ENCODE measurements at places on chromosomes 2 and 18. TPM values are rescaled to one million over a fixed set of nuclear protein-coding genes. Genes with fewer than 3 reads are reported as not detected.

Gene PLEK
- total RNA-seq, result not detected

Gene KLHL29
- total RNA-seq, result 6.2 TPM

Gene ITGB6
- not detected for total RNA-seq

Gene C2orf78
- not detected for total RNA-seq

Gene DNAH6
- 0.04 TPM for total RNA-seq

Gene FBXO41
- total RNA-seq, result 3.7 TPM

Gene CCDC68
- 0.10 TPM for total RNA-seq

Gene UGT1A3
- not detected for total RNA-seq

Gene FOXI3
- 1.7 TPM for total RNA-seq

DNA sequence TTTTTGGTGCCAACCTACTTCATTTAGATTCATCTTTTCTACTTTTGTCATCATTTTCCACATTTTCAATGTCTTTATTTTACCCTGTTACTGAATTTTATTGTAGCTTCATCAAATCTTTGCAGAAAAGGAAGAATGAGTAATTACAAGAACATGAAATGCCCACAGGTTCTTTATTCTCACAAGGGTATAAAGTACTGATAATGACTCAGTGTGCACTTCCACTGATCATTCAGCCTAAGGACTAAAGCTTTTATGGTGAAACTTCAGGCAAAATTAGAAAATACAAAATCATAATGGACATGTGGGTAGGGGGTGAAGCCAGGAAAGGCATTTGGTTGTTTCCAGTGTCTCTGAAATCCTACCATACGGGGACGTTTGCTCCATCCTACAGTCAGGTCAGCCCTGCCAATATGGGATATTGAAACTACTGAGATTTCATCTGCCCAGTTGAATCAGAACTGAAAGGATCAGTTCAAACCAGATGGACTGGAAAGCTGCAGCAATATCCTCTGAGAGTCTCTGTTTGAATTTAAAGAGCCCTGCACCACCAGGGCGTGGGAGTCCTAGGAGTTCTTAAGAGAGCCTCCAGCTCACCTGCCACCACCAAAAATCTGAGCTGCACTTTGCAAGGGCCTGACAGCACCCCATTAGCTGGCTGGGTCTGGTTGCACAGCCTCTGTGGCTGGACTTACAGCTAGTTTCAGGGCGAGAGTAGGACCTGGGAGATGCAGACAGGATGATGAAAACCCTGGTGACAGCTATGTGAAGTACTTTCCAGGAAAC lies 390.4 kb downstream of the CMPK2 start:
- DNase-seq, result no peak

DNA sequence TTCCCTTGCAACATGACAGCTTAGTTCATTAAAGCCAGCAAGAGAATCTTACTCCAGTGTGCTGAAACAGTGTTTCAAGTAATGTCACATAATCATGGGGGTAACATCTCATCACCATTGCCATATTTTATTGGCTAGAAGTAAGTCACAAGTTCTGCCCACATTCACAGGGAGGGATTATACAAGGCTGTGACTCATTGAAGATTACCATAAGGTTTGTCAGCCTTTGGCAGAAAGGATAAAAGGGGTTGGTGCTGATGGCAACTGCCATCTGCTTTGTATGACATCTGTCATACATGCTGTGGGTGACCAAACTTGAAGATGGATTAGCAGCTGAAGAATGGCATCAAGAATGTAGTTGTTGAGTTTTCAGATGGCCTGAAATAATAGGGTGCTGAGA lies 61.2 kb downstream of the KCNE4 start:
- no peak for DNase-seq

DNA sequence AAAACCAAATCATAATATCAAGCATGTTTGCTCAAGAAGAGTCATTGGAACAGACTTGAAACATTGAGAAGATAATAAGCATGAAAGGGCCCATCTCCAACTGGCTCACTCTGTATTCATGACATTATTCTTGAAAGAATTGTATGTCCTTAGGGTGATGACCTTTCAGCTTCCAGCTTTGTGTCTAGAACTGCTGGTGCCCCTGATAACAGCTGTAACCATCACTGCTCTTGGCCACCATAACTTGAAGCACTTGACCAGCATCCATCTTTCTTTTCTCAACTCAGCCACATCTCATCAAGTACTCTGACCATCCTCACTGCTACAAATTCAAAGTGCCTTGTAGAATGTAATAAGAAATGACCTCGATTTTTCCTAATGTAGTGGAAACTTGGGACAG lies 289.9 kb downstream of the SLC8A1 start:
- DNase-seq, result no peak

- no peak for DNase-seq
Observed at GRCh38 chr18:46013484-46014189, 46.5 kb upstream of the EPG5 start.

GRCh38 chr2:104473546-104473945 lies 380.4 kb upstream of the POU3F3 start:
- DNase-seq, result no peak

DNA sequence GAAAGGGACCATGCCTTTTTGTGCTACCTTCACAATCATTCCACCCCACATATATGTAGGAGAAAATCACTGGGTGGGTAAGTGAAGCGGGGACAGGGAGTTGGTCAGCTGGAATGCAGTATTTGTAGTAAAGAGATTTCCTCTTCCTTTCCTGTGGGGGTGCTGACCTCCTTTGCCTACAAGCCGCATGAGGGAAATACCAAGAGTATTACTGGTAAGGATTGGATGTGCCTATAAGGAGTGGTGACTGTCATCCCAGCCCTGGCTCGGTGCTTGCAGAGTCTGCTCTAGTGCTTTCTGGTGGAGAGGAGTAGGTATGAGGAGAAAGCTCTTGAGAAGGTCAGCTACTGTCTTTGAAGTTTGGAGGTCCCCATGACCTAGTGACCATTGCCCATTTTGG lies 324.6 kb downstream of the HRH4 start:
- no peak for DNase-seq

GRCh38 chr2:11675423-11676112 lies 5.6 kb upstream of the NTSR2 start:
- DNase-seq, result no peak

GRCh38 chr2:224055101-224055500 lies 16.0 kb upstream of the SERPINE2 start:
- DNase-seq, result no peak

DNA sequence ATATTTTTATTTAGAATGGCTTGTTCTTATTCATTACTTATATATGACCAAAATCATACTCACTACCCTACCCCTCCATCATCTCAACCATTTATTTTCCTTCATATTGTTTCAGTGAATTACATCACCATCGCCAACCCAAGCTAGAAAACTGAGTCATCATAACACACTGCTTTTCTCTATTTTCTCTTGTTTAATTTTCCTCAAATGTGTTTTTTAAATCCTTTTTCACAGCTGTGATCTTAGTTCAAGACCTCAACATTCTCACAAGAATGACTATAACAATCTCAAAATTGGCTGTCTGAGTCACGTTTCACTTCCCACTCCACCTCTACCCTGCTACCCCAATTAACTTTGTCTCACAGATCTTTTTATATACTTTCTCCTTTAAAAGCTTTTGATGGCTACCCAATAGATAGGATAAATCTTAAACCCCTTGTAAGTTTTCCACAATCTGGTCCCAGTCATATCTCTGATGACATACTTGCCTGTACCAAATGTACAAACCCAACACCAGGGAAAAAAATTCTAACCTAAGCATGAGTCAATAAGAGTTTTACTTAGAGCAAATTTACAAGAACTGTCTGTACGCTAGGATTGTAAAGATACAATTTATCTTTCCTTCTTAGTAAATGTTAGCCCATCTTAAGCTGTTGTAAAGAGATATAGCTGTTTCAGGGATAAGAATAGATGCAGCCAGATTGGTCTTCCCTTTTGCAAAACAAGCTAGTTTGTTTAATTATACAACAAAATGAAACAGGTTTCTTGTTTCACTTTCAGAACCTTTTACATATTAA lies 635.1 kb upstream of the SLC39A10 start:
- DNase-seq, result no peak

DNA sequence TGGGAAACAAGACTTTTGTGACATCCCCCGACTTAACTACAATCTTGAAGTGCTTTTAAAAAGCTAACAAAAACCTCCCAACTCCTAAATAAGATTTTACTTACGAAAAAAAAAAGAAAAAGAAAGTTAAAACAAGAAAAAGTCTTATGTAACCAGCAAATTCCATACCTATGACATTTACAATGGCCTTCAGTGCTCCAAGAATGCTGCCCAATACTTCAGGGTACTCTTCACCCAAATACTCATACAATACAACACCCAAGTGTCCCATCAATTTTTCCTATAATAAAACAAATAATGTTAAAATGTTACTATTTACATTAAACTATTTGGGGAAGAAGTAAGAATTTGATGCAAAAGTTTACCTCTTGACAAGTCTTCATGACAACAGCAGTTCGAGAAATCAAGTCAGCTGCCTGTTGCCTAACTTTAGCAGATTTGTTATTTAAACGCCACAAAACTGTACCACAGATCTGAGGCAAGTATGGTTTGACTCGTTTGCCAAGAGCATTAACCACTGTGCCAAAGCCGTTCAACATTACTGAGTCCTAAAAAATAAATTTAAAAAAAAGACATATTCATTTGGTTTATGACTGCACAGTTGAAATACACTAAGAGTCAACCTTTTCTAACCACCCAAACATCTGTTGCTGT lies 34.8 kb downstream of the SF3B1 start:
- no peak for DNase-seq
